Right ventricle myocardium inferior (tissue), 1 donor: ENCODE measurements at places on chromosomes 7 and 10. TPM values are rescaled to one million over a fixed set of nuclear protein-coding genes. Genes with fewer than 3 reads are reported as not detected.
A peak's percentile ranks its signal among the peaks of the same experiment; 100 is the strongest.

Gene SLC13A1
- total RNA-seq = not detected

Gene AP1S1
- 12.8 TPM for total RNA-seq

Gene STOX1
- total RNA-seq = 0.41 TPM

Gene ZNF425
- total RNA-seq = 0.60 TPM

Gene PRR15
- 0.32 TPM for total RNA-seq

Gene TFEC
- 1.6 TPM for total RNA-seq

Gene CLCN1
- total RNA-seq = not detected

Gene TRIL
- 2.3 TPM for total RNA-seq

Gene HTR7
- total RNA-seq = not detected

Gene ARMC3
- total RNA-seq = not detected

DNA sequence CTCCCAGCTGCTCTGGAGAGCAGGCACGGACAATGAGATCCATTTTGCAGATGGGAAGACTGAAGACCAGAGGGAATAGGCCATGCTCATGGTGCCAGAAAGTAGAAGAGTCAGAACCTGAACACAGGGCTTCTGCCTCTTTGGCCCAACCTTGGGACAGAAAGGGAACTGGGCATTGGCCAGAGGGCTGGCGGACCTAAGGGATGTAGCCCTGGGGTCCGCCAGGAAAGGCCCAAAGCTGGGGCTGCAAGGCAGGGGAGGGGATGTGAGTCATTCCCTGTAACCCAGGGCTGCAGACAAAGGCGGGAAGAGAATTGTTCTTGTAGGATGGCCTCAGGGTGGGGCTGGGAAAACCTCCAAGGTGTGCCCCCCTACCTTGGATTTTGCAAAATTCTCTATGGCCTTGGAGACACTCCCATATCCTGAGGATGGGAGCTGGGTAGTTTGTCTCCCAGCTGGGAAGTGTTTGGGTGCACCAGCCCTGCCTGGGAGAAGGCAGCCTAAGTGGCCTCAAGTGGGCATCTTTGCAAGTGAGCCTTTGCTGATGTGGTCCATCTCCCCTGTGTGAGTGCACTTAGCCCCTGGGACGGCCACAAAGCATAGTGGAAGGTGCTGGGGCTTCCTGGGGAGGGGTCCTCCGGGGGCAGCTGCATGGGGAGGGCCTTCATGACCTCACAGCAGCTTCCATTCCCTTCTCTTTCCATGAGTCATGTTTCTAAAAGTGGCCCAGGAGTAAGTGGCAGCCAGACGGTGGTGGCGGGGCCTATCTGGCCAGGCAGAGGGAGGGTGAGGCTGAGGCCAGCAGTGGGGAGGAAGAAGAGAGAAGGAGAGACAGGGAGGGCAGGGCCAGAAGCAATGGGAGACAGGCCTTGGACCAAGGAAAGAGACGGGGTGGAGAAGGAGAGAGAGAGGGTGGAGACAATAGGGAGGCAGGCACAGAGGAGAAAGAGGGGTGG, 9.2 kb downstream of the AQP1 start:
- DNase-seq = no peak

DNA sequence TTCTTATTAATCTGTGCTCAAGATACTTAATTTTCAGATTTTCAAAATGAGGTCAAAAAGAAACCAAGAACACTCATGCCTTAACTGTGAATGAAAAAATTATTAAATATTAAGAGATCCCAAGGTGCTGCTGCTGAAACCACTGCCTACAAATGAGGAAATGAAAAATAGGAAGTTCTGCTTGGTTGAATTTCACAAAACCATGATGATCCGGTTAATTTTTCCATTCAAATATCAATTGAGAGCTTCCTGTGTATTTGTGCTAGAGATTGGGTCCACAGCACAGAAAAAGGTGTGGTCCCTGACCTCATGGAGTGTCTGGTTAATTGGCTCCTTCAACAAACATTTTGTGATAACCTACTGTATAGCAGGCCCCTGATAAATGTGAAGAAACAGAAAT, 132.7 kb upstream of the YAE1 start:
- DNase-seq = no peak

- DNase-seq = no peak
Observed at GRCh38 chr10:21334891-21335696, 190.4 kb downstream of the SKIDA1 start.

GRCh38 chr7:569996-570800, 50.6 kb upstream of the PDGFA start:
- peak; percentile 53 for DNase-seq

GRCh38 chr7:39560408-39560807, 5.8 kb upstream of the YAE1 start:
- no peak for DNase-seq

DNA sequence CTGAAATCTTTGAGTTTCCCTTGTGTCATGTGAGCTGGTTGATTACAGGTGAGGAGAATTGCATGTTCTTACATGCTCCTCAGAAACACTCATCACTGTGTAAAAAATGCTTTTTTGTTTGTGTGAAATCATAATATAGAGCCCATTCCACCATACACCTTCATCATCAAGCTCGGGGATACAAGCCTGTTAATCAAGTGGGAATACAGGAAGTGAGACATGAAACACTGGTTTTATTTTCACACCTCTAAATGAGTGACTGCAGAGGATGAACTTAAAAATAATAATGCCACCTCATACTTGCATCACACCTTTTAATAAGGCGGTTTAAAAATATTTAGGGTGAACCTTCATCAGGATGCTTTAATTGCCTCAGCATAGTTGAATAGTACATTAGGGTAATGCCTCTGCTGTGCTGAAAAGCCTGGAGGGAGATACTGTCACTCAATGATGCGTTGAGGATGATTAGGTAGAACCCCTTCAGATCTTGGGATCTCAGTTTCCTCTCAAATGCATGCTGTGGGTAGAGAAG, 164.6 kb downstream of the AUTS2 start:
- DNase-seq = no peak

DNA sequence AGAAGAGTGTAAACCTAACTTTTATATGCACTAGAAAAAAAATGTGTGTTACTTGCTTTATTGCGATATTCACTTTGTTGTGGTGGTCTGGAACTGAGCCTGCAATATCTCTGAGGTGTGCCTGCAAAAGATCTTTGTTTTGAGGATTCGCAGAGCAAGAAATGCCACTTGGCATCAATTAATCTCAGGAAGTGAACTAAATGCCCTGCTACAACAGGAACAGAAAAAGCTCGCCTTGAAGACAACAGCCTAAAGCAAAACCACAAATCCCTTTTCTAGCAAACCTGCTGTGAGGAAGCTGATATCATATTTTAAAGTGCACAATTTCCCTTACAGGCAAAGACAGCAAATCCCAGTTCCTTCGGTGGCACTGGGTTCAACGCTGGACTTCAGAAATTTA, 675.8 kb downstream of the KCNMA1 start:
- no peak for DNase-seq

- no peak for DNase-seq
Observed at GRCh38 chr10:17880601-17881000, 71.1 kb upstream of the SLC39A12 start.

DNA sequence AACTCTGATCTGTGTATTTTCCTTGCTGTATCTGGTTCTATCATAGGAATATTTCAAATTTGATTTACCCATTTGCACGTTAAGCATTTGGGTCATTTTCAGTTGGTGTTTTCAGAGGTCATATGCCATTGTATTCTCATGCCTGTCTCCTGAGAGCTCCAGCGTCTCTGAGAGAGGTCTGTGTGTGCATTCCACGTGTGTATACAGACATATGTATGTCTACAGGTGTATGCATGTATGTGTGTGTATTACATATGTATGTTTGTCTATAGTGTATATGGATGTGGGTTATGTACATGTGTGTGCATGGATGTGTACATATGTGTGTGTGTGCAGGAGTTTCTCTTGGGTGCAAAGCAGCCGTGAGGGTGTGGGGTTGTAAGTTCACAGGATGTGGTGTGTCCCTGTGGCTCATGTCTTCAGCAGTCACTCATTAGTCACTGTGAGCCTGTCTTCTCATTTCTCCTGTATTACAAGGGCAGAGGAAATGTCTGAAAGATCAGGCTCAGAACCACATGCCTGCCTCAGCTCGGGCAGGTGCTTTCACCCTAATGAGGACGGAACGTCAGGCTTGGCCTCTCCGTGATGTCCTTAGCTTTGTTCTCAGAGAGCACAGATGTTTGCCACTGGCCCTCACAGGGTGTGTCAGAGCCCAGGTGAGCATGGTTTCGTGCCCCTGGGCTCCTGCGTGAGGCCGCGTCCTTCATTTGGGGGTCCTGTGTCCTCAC, 101.6 kb downstream of the NKX6-2 start:
- DNase-seq = no peak

- no peak for DNase-seq
Observed at GRCh38 chr10:28679581-28680357, 2.4 kb downstream of the BAMBI start.

GRCh38 chr10:43647576-43647975, 1.1 kb downstream of the ZNF32 start:
- DNase-seq = no peak

DNA sequence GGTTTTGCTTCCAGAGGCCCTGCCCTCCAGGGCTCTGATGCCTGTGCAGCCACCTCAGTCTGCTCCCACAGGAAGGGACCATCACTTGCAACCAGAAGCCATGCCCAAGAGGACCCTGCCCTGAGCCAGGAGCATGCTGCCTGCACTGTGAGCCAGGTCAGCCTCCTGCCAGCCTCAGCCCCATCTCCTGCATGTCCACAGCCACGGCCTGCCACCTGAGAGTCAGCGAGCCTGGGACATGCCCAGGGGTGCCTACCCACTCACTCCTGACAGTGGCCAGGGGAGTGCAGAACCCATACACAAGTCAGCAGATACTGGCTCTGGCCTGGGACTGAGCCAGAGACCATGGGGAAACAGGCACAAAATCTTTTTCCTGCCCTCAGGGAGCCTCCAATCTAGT, 6.6 kb upstream of the KCP start:
- DNase-seq = peak; percentile 31

- DNase-seq = no peak
Observed at GRCh38 chr10:75450075-75450445, 18.6 kb downstream of the LRMDA start.

- peak; percentile 25 for DNase-seq
Observed at GRCh38 chr10:6336016-6336415, 133.3 kb downstream of the PFKFB3 start.

GRCh38 chr10:110349831-110350230, 45.1 kb upstream of the SMNDC1 start:
- DNase-seq = no peak

- DNase-seq = no peak
Observed at GRCh38 chr7:20601121-20601520, 14.3 kb upstream of the ABCB5 start.

DNA sequence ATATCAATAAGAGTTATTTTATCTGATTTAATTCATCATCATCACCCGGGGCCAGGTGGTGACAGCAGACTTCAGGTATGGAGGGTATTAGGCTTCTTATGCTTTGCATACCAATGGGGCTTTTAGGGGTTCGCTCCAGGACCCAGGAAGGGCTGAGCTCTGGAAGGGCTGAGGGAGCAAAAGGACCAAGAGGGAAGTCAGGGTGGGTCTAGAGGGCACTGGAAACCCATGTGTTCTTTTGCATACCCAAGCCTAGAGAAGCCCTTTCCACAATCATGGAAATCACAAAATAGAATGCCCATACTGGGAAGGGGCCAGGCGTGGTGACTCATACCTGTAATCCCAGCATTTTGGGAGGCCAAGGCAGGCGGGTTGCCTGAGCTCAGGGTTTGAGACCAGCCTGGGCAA, 30.9 kb upstream of the VCL start:
- no peak for DNase-seq

DNA sequence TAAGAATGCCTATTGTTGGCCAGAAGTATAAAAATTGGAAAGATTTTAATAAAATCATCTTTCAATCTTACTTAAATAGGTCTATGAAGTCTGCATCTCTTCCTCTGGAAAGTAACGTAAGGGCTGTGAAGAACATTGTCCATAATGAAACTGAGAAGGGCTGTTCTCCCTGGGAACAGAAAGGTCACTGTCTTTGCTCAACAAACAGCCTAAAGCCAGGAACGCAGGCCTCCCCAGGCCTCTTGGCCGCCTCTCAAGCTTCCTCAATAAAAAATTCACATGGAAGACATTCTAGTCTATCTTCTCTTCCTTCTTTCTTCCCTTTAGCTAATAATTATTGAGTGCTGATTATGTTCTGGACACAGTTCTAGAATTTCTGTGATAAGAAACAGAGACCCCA, 9.1 kb upstream of the IDI2 start:
- DNase-seq = no peak

DNA sequence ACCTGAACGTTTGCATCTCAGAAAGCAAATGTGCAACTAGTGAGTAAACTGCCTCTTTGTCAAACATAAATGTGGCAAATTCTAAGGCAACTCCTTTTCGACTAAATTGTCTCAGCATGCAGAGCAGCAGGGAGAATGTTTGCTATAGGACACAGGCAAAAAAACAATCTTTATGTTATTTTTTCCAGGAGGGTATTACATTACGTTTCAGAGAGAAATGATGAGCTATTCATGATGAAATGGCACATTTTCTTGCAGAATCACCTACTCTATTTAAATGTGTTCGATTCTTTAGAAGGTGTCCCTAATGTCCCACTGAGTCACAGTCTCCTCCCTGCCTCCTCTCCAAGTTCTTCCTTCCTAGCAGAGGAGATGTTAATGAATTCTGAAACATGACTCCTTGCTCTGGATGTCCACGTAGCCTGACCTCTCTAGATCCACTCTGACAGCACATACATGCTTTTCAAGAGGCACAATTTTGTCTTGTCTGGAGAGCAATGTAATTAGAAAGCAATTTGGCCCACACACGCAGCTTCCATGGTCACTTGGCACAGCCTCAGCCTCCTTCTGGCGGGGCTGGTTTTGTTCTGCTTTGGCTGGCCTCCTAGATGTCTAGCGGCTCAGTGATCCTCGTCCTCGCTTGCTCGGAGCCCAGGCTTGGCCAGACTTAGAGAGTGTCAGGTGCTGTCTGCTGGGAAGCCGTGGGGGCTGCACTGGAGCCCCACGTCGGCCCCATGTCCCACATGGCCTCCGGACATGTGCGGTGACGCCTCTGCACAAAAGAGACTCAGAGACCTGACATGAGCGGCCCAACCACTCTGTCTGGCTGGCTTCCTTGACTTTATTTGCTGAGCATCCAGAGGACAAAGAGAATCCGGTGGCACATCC, 125.7 kb upstream of the ZNF438 start:
- DNase-seq = peak; percentile 80

DNA sequence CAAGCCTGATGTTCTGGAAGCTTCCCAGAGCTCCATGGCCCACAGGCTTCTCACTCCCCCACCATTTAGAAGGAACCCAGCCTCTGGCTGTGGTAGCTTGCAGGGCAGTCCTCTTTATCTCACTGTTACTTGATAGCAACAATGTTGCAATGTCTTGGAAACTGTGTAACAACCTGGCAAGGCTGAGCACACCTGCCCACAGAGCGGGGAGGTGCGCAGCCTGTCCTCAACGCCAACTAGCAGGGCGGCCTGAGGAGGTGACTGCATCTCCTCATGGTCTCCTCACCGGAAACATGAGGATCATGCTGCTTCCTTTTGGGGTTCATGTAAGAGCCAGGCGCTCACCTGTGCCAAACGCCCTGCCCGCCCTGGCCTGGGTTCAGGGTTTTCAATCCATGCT, 43.7 kb upstream of the INSIG1 start:
- DNase-seq = no peak

GRCh38 chr10:19811540-19811939, 4.7 kb upstream of the PLXDC2 start:
- no peak for DNase-seq

- no peak for DNase-seq
Observed at GRCh38 chr7:159097661-159098423, 46.8 kb downstream of the VIPR2 start.

GRCh38 chr7:78039790-78040776, 241.5 kb downstream of the PHTF2 start:
- peak; percentile 72 for DNase-seq
